NCI-H526 treated with DMSO at 0.1 percent for 48 hours (cell line): ENCODE measurements at places on chromosomes 16 and 17.

DNA sequence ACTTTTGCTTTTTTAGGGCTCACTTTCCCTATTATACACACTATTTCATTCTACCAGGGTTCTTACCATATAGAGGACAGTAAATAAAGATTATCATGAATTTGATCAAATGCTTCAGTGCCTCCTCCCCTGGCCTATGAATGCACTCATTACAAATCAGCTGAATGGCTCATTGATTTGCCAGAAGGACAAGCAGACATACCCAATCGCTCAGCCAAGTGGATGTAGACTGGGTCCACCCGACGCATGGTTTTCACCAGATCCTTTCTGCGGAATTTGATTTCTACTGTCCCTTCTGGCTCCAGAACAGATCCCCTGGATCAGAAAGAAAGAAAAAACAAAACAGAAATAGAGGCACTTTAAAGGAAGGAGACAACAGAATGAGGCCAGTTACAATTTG, 162.6 kb downstream of the AATF start:
- DNase-seq, result no peak

DNA sequence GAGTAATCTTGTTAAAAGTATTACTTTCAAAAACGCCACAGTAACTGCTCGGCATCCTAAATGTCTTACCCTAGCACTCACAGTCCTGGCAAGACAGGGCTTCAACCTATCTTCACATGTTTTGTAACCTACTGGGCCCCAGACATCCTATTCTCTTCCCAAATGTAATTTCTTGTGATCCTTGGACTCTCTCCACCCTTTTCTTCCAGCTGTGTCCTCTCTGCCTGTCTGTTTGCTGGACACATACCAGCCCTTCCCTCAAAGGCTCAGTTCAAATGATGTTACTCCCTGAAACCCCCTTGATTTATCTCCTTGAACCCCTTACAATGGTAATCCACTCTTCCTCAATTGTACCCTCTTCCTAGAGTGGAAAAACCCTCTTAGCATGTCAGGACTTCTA, 60.1 kb upstream of the CNEP1R1 start:
- DNase-seq, result no peak

DNA sequence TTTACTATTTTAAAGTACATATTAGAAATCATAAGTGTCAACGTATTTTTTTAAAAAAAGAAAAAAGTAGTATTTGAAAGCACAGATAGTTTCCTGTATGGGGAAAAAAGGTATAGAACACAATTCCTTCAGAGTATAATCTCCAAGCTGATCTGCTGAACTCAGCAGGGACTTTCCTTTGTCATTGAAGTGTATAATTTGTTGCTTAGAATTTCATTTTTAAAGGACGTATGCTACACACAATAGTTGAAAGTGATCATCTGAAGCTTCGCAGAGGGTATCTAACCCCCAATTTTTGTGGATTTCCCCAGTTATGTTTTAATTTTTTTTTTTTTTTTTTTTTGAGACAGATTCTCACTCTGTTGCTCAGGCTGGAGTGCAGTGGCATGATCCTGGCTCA, 20.2 kb upstream of the MAPT start:
- DNase-seq, result no peak

DNA sequence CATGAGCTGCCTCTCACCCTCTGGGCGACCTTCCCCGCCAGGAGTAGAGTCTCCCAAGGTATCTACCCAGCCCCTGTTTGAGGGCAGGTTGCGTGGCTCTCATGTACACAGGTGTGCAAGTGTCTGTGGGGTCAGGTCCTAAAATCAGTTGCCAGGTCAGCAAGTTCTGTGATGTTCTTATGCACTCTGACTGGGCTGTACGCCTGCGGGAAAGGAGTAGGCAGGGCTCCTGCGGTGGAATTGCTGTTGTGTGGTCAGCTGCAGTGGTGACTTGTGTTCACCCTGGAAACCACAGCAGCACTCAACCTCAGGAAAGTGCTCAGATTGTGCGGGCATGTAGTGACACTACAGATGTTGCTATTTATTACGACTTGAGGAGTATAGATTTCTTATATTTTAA, 19.4 kb downstream of the NARF start:
- DNase-seq, result no peak

DNA sequence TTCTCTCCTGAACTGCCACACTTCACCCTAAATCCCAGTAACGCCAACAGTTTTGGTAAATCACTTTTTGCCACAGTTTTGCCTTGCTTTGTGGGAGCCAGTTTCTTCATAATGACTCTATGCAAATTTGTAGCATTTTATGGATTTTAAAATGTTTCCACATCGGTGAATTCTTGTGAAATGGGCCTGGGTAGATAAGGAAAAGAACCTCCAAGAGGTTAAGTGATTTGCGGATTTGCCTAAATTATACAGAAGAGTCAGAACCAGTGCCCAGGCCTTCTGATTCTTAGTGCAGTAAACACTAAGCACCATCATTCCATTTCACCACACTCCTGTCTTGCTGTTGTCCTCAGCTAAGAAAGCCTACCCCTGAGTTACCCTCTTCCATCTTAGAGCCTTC, 17.9 kb downstream of the MINK1 start:
- DNase-seq, result no peak

- no peak for DNase-seq
Measured at GRCh38 chr16:65878347-65878746, 488.1 kb upstream of the CDH5 start.

DNA sequence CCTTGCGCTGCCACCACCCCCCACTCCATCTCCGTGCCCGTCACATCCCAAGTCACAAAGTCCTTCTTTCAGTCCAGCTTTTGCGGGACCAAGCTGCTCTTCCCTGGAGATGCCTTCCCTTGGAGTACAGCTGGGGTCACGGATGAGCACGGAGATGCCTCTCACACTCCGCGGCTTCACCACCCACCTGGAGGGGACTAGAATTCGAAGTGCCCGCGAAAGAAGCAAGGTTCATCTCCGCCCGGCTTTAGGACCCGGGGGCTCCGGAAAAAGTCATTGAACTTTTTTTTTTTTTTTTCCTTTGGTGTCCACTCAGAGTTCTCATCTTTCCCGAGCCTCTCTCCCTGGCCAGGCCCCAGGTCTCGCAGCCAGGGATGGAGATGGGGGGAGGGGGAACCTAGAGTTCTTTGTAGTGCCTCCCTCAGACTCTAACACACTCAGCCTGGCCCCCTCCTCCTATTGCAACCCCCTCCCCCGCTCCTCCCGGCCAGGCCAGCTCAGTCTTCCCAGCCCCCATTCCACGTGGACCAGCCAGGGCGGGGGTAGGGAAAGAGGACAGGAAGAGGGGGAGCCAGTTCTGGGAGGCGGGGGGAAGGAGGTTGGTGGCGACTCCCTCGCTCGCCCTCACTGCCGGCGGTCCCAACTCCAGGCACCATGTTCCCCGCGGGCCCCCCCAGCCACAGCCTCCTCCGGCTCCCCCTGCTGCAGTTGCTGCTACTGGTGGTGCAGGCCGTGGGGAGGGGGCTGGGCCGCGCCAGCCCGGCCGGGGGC, at the start of gene FKBP10:
Gene FKBP10, plus strand, starts transcription at position 624 of the 771 bp plus-strand sequence. Its CDS starts 31 bp downstream, at position 655.
- DNase-seq, result peak; percentile 59

DNA sequence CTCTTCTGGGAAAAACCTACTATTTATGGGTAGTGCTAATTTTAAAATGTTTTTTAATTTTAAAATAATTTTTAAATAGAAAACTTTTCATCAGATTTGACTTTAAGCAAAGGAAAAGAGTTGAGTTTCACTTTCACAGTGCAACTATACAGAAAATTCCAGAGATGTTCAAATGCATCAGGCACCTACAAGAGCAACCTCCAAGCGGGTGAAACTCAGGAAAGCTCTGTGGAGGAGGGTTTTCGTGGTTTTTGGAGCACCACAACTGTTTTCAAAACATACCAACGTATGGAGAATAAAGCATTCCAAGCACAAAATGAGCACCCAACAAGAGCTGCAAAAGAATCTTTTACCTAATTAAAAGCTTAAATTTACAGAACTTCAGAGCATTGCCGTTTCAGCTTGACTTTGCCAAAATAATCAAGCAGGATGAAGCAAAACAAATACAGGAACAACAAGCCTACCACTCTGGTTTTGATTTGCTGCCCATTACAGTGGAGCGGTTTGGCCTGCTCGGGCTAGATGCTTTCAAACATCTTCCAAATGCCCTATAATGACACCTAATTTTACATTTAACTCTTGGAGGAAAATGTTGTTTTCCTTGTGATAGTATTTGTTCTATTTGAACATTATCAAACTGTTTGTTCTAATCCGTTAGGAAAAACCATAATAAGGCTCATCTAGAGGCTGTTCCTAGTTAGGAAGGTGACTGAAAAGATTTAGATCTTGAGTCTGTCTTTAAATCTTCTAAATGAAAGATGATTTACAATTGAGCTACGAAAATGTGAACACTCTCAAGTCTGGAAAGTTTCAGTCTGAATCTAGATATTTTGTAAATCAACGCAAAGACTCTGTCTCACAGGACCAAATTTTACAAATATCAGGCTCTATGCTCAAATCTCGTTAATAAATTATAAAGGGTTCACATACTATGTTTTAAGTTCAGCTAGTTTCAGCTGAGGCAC, 34.5 kb downstream of the NACA2 start:
- DNase-seq, result no peak

- DNase-seq, result no peak
Measured at GRCh38 chr16:57235128-57236021, 9.7 kb upstream of the ARL2BP start.

- no peak for DNase-seq
Measured at GRCh38 chr16:14576532-14576931, 53.5 kb downstream of the PARN start.
